ENCODE measurements at places on chromosomes 7 and 10.

- H3K27ac ChIP-seq: no peak overlapping the region
- no peak overlapping the region for H3K4me3 ChIP-seq
- no peaks in the 10 kb centered on the region for H3K27me3 ChIP-seq
These were observed 20.7 kb downstream of the ECHDC3 start for GRCh38 chr10:11762706-11763500.

GRCh38 chr7:70035519-70035918 is 437.2 kb downstream of the AUTS2 start:
- no peak overlapping the region for H3K4me3 ChIP-seq
- H3K4me1 ChIP-seq: peaks cover under 1% of the 10 kb centered on the region
- no peaks in the 10 kb centered on the region for H3K36me3 ChIP-seq
- no peak overlapping the region for H3K27ac ChIP-seq
- DNase-seq: no peak
- H3K27me3 ChIP-seq: no peaks in the 10 kb centered on the region

- no peaks in the 10 kb centered on the region for H3K36me3 ChIP-seq
- H3K4me3 ChIP-seq: no peak overlapping the region
- H3K4me1 ChIP-seq: peaks cover 7% of the 10 kb centered on the region
- H3K27ac ChIP-seq: no peak overlapping the region
- no peak for DNase-seq
- H3K27me3 ChIP-seq: no peaks in the 10 kb centered on the region
These were observed 1094.4 kb downstream of the NRG3 start for GRCh38 chr10:82969405-82969804.

GRCh38 chr7:20998309-20998708 is 211.6 kb upstream of the SP8 start:
- no peak overlapping the region for H3K27ac ChIP-seq
- no peaks in the 10 kb centered on the region for H3K27me3 ChIP-seq
- H3K36me3 ChIP-seq: no peaks in the 10 kb centered on the region
- DNase-seq: no peak
- H3K4me1 ChIP-seq: no peaks in the 10 kb centered on the region
- no peak overlapping the region for H3K4me3 ChIP-seq

DNA sequence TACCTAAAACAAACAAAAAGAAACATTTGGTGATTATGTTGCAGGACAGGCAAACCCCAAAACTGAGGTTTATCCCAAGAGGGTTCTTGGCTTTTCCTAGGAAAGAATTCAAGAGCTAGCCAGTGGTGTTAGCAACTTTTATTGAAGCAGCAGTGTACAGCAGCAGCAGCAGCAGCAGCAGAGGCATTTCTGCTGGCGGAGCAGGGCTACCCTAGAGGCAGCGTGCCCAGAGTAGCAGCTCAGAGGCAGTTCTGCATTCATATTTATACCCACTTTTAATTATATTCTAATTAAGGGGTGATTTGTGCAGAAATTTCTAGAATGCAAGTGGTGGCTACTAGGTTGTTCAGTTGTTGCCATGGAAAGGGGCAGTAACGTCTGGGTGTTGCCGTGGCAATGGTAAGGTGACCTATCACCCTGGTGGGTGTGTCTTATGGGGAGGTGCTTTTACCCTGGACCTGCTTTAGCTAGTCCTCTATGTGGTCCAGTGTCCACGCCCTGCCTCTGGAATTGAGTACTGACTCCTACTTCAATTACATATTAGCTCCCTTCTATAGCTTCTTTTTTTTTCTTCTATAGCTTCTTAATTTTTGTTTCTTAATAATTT is 53.9 kb downstream of the VCL start:
- DNase-seq: no peak
- no peaks in the 10 kb centered on the region for H3K27me3 ChIP-seq
- H3K4me3 ChIP-seq: no peak overlapping the region
- peaks cover 5% of the 10 kb centered on the region for H3K4me1 ChIP-seq

GRCh38 chr10:8055420-8056349 is 1.2 kb downstream of the GATA3 start:
- H3K27me3 ChIP-seq: peaks cover 46% of the 10 kb centered on the region
- peak overlapping the region; percentile 41 for H3K4me3 ChIP-seq
- H3K4me1 ChIP-seq: peaks cover 12% of the 10 kb centered on the region
- H3K36me3 ChIP-seq: no peaks in the 10 kb centered on the region
- DNase-seq: peak; percentile 9
- H3K27ac ChIP-seq: no peak overlapping the region

GRCh38 chr7:113968713-113969112 is 49.9 kb upstream of the PPP1R3A start:
- H3K4me1 ChIP-seq: no peaks in the 10 kb centered on the region
- H3K4me3 ChIP-seq: no peak overlapping the region
- no peaks in the 10 kb centered on the region for H3K36me3 ChIP-seq
- no peak for DNase-seq

GRCh38 chr10:101226491-101227428 is 2.5 kb downstream of the LBX1 start:
- H3K4me1 ChIP-seq: peaks cover 12% of the 10 kb centered on the region
- H3K4me3 ChIP-seq: no peak overlapping the region
- peaks cover 100% of the 10 kb centered on the region for H3K27me3 ChIP-seq
- DNase-seq: no peak
- H3K27ac ChIP-seq: no peak overlapping the region
- H3K36me3 ChIP-seq: no peaks in the 10 kb centered on the region

- H3K4me3 ChIP-seq: no peak overlapping the region
- H3K4me1 ChIP-seq: no peaks in the 10 kb centered on the region
- H3K36me3 ChIP-seq: no peaks in the 10 kb centered on the region
- H3K27ac ChIP-seq: no peak overlapping the region
- peak; percentile 67 for DNase-seq
These were observed 22.2 kb upstream of the EXOC4 start for GRCh38 chr7:133230591-133231194.

GRCh38 chr7:90425376-90425775 is 22.1 kb downstream of the CLDN12 start:
- H3K4me3 ChIP-seq: no peak overlapping the region
- no peaks in the 10 kb centered on the region for H3K36me3 ChIP-seq
- no peak overlapping the region for H3K27ac ChIP-seq
- DNase-seq: no peak

DNA sequence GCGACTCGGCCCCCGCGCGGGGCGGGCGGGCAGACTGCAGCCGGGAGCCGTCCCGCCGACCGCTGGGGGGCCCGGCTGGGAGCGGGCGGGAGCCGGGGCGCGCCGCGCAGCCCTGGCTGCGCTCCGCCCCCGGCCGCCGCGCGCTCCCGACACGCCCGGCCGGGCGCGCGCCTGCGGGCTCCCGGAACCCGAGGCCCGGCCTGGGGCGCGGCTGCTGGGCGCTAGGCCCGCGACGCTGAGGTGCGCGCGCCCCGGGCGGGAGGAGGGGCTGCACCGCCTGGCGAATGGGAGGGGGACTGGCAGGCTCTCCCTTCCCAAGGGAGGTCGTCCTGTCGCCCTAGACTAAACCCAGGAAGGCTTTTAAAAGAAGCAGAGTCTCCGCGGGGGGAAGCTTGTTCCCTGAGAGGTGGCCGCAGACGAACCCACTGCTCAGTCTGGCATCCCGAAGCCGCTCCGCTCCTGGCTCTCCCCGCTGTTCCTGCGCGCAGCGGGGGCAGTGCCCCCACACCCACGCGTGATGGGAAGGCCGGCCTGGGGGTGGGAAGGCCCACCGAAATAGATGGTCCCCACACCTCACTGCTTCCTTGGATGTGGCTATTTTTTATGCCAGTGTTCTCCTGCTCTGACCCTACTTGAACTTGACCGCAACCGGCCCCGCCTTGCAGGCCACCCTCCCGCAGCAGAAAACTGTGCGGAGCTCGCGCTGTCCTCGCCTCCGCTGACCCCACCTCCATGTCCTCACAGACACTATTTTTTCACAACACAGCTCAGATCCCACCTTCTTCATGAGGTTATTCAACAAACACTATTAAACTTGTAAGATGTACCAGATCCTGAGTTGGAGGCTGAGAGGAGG is at the start of gene VOPP1:
VOPP1 (minus strand) TSS at position 125 of the 856 bp plus-strand sequence. CDS start 178 bp downstream, outside the sequence.
- peak within 1 kb of the TSS; percentile 97 for H3K4me3 ChIP-seq
- H3K27ac ChIP-seq: peak within 1 kb of the TSS; percentile 63
- H3K4me1 ChIP-seq: peaks cover 21% of the 10 kb centered on the region
- peaks cover 3% of the 10 kb centered on the region for H3K36me3 ChIP-seq
- peak; percentile 68 for DNase-seq

DNA sequence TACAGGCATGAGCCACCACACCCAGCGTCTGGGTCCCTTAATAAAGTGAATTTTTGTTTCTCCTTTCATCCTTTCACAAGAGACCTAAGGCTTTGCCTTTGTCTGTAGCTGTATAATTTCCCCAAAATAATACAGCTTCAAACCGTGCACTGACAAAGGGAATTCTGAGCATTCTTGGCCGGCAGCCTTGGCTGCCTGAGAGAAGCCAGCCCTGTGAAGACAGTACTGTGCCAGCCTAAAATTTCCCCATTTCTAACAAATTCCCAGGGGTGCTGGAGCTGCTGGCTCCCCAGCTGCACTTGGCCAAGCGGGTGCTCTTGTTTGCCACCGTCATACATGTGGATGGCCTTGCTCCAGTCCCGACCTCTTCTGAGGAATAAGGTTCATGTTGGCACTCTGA is 106.2 kb downstream of the ZMYND11 start:
- H3K27ac ChIP-seq: no peak overlapping the region
- peaks cover 3% of the 10 kb centered on the region for H3K4me1 ChIP-seq
- peaks cover 96% of the 10 kb centered on the region for H3K36me3 ChIP-seq
- H3K27me3 ChIP-seq: no peaks in the 10 kb centered on the region

GRCh38 chr7:51256209-51256781 is 60.3 kb downstream of the COBL start:
- peaks cover 4% of the 10 kb centered on the region for H3K4me1 ChIP-seq
- no peaks in the 10 kb centered on the region for H3K27me3 ChIP-seq
- no peak for DNase-seq
- peak overlapping the region; percentile 65 for H3K27ac ChIP-seq

GRCh38 chr10:126598009-126598408 is 72.5 kb downstream of the C10orf90 start:
- H3K27me3 ChIP-seq: no peaks in the 10 kb centered on the region
- peak; percentile 20 for DNase-seq
- no peak overlapping the region for H3K4me3 ChIP-seq
- no peaks in the 10 kb centered on the region for H3K4me1 ChIP-seq

DNA sequence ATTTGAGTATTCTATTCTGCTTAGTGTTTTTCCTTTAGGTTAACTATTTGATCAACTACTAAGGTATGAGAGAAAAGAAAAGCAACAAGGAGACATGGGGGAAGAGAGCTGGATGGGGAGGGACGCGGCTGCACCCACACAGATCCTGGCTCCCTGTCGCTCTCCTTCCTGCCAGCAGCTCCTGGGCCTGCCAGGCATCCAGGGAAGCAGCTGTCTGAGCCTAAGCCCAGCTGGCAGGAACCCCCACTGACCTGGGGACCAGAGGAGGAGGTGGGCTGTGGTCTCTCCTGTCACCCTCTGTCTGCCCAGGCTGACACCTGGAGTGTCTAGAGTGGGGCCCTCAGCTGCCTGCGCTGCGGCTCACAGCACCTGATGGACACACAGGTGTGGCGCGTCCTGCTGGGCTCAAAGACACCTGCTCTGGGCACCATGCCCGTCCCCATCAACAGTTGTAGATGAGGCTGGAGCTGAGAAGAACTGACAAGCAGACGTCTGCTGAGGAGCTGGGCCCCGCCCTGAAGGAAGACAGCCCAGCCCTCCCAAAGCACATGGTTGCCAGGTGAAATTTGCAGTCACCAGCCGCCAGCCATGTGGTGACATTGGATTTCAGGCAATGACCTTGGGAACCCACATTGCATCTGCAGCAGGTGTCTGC is 207.9 kb downstream of the PLXNA4 start:
- H3K4me1 ChIP-seq: no peaks in the 10 kb centered on the region
- DNase-seq: no peak
- H3K27me3 ChIP-seq: no peaks in the 10 kb centered on the region
- no peaks in the 10 kb centered on the region for H3K36me3 ChIP-seq
- H3K27ac ChIP-seq: no peak overlapping the region
- no peak overlapping the region for H3K4me3 ChIP-seq

GRCh38 chr7:108824840-108825580 is 255.3 kb downstream of the DNAJB9 start:
- no peak overlapping the region for H3K4me3 ChIP-seq
- no peak overlapping the region for H3K27ac ChIP-seq
- DNase-seq: no peak
- peaks cover 4% of the 10 kb centered on the region for H3K4me1 ChIP-seq

DNA sequence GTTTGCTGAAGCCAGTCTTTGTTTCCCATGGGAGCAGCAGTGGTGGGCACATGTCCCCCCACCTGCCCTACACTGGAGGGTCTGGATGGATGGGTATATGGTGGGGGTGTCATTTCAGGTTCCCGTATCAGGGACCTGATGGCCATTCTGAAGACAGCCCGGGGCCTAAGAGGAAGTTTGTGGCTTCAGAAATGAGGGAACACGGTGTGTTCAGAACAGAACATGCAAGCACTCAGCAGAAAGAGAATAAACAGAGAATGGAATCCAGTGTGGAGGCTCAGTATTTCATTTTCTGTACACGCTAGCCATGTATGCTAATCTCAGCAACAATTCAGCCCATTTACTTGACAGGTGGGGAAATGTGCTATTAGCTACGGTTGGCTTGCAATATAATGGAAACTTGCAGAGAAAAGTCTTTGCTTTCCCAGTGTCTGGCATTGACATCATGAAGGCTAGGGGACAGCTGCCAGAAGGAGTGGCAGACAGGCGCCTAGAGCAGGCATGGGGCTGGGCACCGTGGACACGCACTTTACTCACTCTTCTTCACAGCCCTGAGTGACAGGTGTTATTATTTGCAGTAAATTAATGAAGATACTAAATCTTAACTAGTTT is 98.6 kb downstream of the ELMO1 start:
- H3K27me3 ChIP-seq: no peaks in the 10 kb centered on the region
- no peak overlapping the region for H3K4me3 ChIP-seq
- no peak for DNase-seq
- H3K27ac ChIP-seq: no peak overlapping the region

DNA sequence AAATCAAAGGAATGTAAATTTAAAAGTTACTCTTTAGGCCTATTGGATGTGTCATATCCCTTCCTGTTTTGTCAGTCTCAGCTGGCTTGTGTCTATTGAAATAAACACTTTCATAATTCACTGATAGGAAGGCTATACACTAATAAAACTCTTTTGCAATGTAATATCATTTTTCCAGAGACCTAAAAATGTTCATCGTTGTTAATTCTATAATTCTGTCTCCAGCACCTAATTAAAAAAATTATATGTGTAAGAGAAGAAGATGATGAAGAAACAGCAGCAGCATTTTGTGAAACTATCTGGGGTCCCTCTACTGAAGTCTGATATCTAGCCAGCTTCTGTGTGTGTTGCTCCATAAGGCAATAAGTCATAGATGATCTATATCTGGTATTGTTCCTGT is 602.7 kb downstream of the ETV1 start:
- no peaks in the 10 kb centered on the region for H3K36me3 ChIP-seq
- no peak for DNase-seq
- H3K4me1 ChIP-seq: no peaks in the 10 kb centered on the region
- no peak overlapping the region for H3K4me3 ChIP-seq

DNA sequence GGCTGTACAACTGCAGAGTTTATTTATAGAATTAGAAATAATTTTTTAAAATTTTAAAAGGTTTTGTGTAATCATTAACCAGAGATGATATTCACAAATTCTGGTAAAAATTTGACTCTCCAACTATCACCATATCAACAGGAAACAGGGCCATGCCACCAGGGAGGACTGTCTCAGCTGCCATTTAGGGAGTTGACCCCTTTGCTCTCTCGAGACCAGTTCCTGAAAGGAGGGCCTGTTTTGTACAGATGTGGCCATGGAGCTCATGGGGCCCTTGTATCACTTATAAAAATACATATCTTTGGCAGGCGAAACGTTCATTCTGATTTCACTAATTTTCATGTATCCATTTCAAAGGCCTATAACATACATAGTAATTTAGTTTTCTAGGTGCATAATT is 20.3 kb downstream of the H2AZ2 start:
- H3K4me1 ChIP-seq: no peaks in the 10 kb centered on the region
- peaks cover 86% of the 10 kb centered on the region for H3K36me3 ChIP-seq
- no peak overlapping the region for H3K27ac ChIP-seq
- no peaks in the 10 kb centered on the region for H3K27me3 ChIP-seq
- DNase-seq: no peak
- H3K4me3 ChIP-seq: no peak overlapping the region

All from neuronal stem cell (in vitro differentiated cells).